Activated CD4-positive, alpha-beta T cell treated with anti-CD3 and anti-CD28 coated beads for 36 hours (primary cell): ENCODE measurements at places on chromosomes 1 and 21. TPM values are rescaled to one million over a fixed set of nuclear protein-coding genes. Genes with fewer than 3 reads are reported as not detected.

Gene LIN28A
- total RNA-seq = not detected

Gene GCSAML
- 0.09 TPM for total RNA-seq

Gene PLA2G2C
- total RNA-seq = 0.43 TPM

Gene C1orf226
- total RNA-seq = 0.16 TPM

Gene C1orf116
- total RNA-seq = 0.05 TPM

Gene SLAMF6
- total RNA-seq = 45.9 TPM

Gene KRTAP19-1
- total RNA-seq = not detected

Gene PROK1
- not detected for total RNA-seq

Gene SRGAP2
- total RNA-seq = 42.1 TPM

Gene DMBX1
- 0.05 TPM for total RNA-seq

Gene GNG5
- 124 TPM for total RNA-seq

Gene SEMA6C
- total RNA-seq = 3.5 TPM

Gene PLA2G2D
- not detected for total RNA-seq

Gene RGSL1
- not detected for total RNA-seq
